ENCODE measurements at places on chromosomes 12 and 14.

DNA sequence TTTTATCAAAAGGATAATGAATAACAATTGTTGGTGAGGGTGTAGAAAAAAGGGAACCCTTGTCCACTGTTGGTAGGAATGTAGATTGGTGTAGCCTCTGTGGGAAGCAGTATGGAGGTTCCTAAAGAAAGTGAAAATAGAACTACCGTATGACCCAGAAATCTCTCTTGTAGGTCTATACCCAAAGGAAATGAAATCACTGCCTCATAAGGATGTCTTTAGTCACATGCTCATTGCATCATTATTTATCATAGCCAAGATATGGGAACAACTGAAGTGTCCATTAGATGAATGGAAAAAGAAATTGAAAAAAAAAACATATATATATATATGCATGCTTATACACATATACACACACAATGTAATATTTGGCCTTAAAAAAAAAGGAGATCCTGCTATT is 158.8 kb upstream of the NPAS3 start:
- DNase-seq = no peak

DNA sequence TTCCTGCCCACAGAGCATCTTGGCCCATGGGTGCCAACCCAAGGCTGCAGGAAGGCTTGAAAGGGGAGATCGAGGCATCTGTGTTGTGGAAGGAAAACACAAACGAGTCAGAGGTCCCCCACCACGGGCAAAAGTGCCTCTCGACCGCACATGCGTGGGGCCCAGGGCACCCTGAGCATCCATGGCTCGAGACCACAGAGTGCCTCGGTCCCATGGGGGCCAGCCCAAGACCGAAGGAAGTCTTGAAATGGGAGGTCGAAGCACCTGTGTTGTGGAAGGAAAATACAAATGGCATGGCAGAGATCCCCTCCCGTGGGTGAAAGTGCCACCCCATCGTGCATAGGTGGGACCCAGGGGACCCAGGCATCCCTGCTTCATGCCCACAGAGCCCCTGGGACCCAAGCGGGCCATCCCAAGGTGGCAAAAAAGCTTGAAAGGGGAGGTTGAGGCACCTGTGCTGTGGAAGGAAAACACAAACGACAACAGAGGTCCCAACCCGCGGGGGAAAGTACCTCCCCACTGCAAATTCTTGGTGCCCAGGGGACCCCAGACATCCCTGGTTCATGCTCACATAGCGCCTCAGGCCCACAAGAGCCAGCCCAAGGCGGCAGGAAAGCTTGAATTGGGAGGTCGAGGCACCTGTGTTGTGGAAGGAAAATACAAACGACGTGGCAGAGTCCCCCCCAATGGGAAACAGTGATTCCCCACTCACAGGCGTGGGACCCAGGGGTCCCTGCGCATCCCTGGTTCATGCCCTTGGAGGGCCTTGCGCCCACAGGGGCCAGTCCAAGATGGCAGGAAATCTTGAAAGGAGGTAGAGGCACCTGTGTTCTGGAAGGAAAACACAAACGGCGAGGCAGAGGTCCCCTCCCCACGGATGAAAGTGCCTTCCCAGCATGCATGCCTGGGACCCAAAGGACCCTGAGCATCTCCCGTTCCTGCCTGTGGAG is 373.0 kb downstream of the ALG10 start:
- no peak for DNase-seq

DNA sequence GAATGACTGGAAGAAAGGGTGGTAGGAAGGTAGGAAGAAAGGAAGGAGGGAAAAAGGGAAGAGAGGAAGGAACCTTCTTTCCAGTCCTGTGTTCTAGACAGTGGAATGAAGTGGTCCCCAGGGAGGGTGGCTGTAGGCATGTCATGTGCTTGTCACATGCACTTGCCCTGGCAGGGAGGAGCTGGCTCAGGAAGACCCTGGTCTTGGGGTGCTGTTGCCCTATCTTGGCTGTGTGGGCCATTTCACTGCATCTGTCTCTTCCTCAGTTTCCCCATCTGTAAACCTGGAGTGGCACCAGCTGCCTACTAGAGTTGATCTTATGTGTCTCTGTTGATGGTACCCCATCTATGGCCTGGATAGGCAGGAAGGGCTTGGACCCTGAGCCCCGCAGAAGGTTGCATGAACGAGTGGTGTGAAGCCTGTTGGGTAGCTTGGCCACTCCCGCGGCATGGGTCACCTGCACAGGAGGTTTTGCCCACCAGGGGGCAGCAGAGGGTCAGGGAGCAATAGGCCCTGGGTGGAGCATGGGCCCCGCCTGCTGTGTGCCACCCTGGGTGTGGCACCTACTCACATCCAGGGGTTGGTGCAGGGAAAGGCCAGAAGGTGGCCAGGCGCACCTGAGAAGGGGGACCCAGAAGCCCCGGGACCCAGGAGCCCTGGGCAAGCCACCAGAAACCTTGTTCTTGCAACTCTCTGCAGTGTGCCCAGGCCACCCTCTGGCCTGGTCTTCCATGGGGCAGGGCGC is 25.1 kb downstream of the MEG3 start:
- peak; percentile 59 for DNase-seq

DNA sequence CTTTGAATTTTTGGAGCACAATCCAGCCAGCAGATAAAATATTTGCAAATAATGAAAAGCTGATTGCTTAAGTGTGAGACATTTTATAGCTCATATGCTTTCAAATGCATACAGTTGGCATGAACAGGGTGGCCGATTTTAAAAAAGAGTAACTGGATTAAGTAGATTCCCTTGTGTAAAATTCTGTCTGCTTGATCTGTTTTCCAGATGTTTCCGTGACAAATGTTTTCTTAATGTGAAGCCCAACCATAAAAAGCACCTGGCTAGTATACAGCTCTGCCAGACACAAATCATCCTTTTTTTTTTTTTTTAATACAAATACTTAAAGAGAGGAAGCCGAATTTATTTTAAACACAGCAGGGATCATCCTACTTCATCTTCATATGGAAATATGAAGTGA is 440.7 kb downstream of the CCER1 start:
- no peak for DNase-seq

GRCh38 chr14:66782853-66783252 is 274.9 kb downstream of the GPHN start:
- DNase-seq = no peak

GRCh38 chr12:89016970-89017778 is 335.1 kb downstream of the DUSP6 start:
- DNase-seq = peak; percentile 72

DNA sequence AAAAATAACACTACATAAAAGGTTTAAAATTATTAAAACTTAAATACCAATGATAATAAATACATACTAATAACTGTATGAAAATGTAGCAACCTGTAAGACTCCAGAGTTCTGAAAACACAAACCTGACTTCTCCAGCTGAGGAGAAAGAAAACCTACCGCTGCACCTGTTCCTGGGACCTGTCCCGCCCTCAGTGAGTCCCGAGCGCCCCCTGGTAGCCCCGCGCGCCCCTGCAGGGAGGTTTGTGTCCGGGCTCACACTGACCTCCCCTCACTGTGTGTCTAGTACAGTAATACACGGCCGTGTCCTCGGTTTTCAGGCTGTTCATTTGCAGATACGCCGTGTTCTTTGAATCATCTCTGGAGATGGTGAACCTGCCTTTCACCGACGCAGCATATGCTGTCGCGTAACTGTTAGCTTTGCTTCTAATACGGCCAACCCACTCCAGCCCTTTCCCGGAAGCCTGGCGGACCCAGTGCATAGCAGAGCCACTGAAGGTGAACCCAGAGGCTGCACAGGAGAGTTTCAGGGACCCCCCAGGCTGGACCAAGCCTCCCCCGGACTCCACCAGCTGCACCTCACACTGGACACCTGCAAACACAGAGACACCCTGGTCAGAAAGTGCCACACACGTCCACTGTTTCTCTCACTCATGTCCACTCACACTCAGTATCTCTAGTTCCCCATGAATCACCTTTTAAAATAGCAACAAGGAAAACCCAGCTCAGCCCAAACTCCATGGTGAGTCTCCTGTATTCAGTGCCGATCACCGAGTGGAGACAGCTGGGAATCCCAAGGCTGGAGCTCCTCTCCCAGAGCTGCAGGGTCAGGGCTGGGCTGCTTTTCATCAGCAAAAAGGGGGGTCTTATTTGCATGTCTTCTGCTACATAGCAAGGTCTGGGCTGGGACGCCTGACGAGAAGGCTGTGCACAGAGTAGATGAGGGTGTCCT is 1276.3 kb downstream of the TMEM121 start:
- peak; percentile 3 for DNase-seq

GRCh38 chr12:107642240-107642639 is 43.4 kb upstream of the PWP1 start:
- no peak for DNase-seq

GRCh38 chr12:46818642-46819041 is 7.2 kb downstream of the SLC38A4 start:
- no peak for DNase-seq

GRCh38 chr12:2247596-2247995 is 194.8 kb downstream of the CACNA1C start:
- no peak for DNase-seq

- DNase-seq = no peak
These were observed 68.2 kb downstream of the GPATCH2L start for GRCh38 chr14:76219873-76220272.

- DNase-seq = no peak
These were observed 32.2 kb downstream of the MIA2 start for GRCh38 chr14:39265806-39266524.

GRCh38 chr12:42686514-42687172 is 97.1 kb upstream of the PRICKLE1 start:
- no peak for DNase-seq

DNA sequence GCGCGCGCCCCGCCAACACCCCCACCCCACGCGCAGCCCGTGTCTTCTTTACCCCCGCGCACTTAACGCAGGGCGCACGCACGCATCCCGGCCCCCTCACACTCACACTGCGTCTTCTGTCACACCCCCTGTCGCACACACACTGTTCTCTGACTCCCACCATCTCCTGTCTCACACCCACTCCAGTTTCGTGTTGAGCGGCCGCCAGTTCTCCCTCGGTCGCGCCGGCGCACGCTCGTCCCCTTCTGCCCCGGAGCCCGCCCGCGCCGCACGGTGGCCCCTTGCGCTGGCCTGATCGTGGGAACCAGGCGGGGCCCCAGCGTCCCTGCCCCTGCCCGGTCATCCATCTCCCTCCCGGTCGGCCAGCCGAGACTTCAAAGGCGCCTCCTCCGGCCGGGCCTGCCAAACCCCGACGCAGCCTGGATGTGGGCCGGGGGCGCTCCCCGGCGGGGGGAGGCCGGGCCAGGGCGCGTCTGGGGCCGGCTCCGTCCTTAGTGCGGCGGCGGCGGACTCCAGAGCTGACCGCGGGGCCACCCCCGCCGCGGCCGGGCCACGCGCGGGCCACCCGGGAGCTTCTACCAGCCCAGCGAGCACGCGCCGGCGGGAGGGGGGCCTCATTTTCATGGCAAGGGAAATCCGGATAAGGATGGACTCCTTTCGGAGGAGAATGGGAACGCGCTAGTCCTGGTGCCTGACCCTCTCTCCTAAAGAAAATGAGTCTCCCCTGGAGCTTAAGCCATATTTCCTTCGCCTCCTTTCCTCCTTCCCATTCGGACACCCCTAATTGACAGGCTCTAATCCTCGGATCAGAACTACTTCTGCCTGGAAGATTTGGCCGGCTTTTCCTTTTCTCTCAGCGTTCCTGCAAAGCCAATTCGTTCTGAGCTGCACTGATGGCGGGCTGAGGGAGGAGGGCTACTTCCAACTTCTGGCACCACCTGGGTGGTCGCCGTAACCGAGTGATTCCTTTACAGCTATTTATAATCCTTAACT is 82.0 kb upstream of the HMGA2 start:
- DNase-seq = no peak

DNA sequence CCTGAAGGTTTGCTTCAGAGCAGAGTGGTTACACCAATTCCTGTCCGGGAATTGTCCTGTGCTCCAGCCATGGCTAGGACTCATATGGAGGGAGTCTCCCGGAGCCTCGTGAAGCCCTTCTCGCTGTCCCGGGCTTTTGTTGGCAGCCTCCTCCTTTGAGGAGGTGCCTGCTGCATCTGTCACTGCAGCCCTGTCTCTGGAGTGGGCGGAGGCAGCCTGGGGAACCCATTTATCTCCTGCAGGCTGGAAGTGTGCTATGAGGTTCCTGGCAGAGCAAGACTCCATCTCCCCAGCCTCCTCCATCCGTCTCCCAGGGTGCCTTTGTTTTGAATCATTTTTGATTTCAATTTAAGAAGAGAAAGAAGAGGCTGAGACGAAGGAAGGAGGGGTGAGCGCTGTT is 355.3 kb downstream of the GLT1D1 start:
- no peak for DNase-seq

- no peak for DNase-seq
These were observed 11.9 kb upstream of the TCL1A start for GRCh38 chr14:95725685-95726336.
